Lower lobe of right lung (tissue), 2 donors: ENCODE measurements at places on chromosomes 3 and 15.

DNA sequence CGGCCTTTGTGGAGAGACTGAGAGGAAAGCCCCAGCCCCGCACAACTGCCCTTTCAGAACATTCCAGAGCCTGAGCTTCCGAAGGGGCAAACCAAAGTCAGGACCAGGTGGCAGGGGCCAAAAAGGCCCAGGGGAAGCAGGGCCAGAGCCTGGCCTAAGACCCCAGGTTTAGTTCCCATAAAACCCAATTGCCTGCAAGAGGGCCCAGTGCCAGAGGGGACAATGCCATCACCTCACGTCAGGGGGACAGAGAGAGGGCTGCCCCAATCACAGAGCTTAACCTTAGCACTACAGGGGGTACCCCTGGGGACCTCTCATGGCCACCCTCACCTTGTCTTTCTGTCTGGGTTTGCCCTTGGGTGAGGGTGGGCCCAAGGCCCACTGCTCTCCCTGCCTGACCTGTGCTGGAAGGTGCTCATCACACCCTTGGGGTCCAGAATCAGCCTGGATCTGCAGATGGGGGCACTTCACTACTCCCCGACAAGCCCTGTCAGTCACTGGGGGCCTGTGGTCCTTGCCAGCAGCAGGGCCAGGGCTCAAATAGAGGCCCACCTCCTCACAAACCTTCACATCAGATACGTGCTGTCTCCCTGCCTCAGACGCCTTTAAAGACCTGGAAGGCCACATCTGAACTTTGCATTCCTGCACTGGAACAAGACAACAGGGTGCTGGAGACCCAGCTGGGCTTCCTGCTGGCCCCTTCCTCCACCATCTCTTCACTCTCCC is 3.8 kb downstream of the CALML4 start:
- no peak for DNase-seq

DNA sequence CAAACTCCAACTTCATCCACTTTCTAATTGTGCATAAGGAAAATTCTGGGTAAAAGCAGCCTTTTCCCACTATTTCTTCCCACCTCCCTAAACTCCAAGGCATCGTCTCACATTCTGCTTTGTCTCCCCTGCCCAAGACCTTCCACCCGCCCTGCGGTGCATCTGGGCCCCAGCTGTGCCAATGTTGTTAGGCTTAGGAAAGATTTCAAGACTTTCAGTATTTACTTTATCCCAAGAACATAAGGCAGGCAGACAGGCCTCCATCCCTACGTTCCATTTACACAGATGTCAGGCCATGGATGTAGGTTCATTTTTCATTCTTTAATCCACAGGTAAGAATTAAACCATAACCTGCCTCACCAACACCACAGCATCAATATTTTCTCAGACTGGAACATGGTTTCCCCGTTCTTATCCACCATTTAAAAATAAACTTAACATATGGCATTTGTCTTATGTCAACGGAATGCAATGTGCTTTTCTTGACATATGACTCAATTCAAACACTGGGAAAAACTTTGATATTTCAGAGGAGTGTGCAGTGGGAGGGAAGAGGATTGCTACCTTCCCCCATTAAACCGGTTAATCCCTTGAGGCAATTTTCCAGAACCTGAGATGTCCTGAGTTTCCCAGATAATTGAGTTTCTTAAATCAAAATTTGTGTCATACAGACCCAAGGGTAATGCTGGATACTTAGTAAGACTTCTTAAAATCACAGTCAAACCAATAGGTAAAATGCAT is 238.0 kb upstream of the LRIG1 start:
- DNase-seq = no peak

- no peak for DNase-seq
Observed at GRCh38 chr3:178671791-178672190, 135.6 kb downstream of the KCNMB2 start.

DNA sequence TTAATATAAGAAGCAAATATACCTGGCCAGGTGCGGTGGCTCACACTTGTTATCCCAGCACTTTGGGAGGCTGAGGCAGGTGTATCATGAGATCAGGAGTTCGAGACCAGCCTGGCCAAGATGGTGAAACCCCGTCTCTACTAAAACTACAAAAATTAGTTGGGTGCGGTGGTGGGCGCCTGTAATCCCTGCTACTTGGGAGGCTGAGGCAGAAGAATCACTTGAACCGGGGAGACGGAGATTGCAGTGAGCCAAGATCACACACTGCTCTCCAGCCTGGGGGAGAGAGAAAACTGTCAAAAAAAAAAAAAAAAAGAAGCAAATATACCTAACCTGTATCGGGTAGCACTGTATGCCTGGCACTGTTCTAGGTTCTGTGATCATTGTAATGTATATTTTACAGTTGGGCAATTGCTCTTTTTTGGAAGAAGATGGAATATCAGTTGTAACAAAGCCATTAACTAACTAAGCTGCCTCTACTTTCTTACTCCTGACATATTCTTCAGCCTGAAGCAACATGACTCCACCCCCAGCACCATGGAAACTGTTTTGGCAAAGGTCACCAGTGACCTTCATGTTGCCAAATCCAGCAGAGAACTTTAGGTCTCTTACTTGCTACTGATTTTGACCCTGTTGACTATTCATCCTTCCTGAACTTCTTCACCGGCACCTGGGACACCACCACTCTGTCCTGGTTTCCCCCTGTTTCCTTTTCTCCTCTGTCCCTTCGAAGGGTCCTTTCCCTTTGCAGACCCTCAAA is 203.8 kb downstream of the RPLP1 start:
- DNase-seq = no peak

DNA sequence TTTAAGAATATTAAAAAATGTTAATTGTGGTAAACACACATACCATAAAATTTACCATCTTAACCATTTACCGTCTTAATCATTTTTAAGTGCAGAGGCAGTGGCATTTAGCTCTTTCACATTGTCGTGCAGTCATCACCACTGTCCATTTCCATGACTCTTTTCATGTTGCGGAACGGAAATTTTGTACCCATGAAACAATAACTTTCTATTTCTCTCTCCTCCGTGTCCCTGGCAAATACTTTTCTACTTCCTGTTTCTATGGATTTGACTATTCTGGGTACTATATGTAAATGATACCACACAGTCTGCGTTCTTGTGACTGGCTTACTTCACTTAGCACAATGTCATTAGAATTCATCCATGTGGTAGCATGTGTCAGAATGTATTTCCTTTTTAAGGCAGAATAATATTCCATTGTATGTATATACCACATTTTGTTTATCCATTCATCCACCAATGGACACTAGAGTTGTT is 27.9 kb downstream of the AKAP13 start:
- no peak for DNase-seq

DNA sequence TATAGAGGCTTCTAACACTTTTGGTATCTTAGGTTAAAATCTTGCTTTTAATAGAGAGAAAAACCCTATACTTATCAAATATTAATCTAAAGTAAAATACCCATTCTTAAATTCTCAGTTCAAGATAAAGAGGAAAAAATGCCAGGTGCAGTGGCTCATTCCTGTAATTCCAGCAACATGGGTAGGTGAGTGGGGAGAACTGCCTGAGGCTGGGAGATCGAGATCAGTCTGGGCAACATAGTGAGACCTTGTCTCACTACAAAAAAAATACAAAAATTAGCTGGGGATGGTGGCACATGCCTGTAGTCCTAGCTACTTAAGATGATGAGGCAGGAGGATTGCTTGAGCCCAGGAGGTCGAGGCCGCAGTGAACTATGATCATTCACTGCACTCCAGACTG is 135.8 kb downstream of the CLASP2 start:
- DNase-seq = no peak

- DNase-seq = no peak
Observed at GRCh38 chr3:104738271-104738670, 628.4 kb upstream of the ALCAM start.

GRCh38 chr3:120567370-120568201 is 28.6 kb upstream of the NDUFB4 start:
- DNase-seq = no peak

- DNase-seq = no peak
Observed at GRCh38 chr3:36514171-36514570, 133.9 kb downstream of the STAC start.
